ENCODE measurements at places on chromosomes 6 and 20.
A peak's percentile ranks its signal among the peaks of the same experiment; 100 is the strongest.

- no peak for DNase-seq
Observed at GRCh38 chr6:51112731-51113130, 294.1 kb downstream of the TFAP2B start.

DNA sequence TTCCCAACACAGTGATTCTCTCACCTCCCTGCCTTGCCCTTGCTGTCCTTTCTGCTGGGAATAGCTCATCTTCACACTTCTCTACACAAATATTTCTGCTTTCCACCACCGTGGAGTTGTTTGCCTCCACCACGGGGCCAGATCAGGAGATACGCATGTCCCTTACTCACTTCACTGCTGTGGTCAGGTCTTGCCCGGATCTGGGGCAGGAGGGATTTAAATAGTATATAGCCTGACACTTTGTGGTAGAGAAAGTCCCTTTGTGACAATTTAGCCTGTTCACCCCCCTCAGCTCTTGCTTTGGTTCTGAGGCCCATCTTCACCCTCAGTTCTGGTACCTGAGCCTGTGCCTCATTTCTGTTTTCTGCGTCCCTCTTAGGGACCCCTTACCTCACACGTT lies 92.6 kb upstream of the PREP start:
- DNase-seq: no peak

DNA sequence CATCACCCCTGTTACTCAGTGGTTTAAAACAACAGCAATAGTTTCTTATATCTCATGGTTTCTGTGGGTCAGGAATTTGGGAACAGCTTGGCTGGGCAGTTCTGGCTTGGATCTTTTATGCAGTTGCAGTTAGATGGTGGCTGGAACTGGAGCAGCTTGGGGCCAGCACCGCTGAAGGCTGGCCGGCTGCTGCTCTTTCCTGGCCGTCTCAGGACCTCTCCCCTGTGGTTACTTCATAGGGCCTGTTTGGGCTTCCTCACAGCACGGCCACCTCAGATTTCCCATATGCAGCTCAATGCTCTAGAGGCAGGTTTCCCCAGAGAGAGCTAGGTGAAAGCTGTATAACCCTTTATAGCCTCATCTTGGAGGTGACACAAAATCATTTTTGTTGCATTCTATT lies 15.6 kb downstream of the PKIG start:
- no peak for DNase-seq

DNA sequence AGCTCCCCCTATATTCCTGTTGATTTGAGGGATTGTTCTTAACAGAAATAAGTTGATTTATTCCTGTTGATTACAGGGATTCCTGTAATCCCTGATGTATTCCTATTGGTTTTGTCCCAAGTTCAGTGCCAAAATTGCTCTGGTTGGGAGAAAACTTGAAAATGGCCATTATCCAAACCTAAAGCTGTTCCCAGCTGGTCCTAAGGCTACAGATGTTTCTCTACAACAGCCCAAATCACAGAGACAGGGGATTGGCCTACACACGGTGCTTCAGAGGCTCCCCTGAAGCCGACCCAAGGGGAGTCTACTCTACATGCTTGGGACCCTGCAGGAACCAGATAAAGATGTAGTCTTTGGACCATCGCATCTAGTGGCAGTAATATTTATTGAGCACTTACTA lies 99.0 kb upstream of the AKAP12 start:
- no peak for DNase-seq

DNA sequence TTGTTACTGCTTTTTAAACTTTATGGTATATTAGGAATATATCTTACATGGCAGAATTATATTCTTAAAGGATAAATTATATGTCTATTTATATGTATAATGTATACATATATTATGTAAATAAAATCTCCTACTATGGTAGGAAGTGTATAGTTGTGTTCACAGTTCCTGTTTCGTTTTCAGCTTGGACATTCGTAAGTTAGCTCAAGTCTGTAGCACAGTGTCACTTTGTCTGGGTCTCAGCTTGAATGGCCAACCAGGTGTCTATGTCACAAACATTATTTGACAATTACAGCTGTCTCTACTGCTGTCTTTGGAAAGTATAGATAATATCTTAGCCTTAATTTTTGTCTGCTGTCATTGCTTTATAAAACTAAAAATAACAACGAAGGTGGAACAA lies 303.9 kb downstream of the CDKAL1 start:
- no peak for DNase-seq

DNA sequence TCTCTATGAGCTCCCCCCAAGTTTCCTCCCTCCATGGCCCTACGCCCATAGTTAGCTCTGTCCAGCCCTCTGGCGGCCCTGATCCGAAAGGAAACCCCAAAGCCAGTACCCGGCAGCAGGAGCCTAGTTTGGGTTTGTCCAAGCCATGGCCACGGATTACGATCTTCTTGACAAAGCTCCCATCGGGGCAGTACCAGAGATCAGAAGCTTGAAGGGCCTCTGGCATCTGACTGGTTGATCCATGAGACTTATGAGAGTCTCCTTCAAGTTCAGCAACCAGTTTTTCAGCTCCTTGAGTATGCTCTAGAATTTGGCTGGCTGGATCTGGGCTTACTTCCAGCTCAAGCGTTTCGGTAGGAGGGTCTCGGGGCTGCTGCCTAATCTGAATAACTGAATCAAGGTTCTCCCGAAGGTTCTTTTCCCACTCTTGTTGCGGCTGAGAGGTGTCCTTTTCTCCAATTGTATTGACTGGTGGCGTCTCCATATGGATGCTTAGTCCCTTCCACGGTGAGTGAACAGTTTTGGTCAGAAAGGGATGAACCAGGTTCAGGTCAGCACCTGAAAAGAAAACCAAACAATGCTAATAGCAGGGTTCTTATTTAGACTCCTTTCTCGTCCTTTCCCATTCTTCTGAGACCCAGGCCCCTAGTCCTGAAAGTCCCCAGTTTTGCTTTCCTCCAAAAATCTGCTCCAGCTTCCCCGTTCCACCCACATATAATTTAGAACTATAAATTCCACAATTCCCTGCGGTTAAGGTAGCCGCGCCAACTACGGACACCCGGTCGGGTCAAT lies 595 bp downstream of the FKBPL start:
- DNase-seq: no peak

- DNase-seq: peak; percentile 73
Observed at GRCh38 chr6:98932381-98932780, 15.4 kb downstream of the FBXL4 start.

GRCh38 chr6:119231394-119231793 lies 118.2 kb downstream of the MAN1A1 start:
- DNase-seq: no peak

DNA sequence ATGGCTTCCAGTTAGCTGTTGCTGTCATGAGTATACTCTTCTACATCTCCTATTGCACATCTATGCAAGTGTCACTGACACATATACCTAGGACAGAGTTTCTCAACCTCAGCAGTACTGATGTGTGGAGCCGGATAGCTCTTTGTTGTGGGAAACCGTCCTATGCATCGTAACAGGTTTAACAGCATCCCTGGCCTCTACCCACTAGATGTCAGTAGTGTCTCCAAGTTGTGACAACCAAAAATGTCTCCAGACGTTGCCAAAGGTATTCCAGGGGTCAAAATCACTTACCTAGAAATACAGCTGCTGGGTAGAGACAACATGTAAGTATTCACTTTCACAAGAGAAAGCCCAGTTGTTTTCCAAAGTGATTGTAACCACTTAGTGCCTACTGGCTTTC lies 637.6 kb downstream of the RNF144B start:
- DNase-seq: peak; percentile 46

GRCh38 chr20:17273717-17274116 lies 46.9 kb downstream of the PCSK2 start:
- peak; percentile 8 for DNase-seq

- DNase-seq: no peak
Observed at GRCh38 chr6:117389227-117390057, 36.3 kb downstream of the ROS1 start.

- DNase-seq: no peak
Observed at GRCh38 chr6:84269947-84270733, 42.7 kb upstream of the CEP162 start.

- no peak for DNase-seq
Observed at GRCh38 chr6:46473881-46474280, 17.4 kb downstream of the RCAN2 start.

- DNase-seq: no peak
Observed at GRCh38 chr20:688809-689212, 13.2 kb upstream of the SCRT2 start.

GRCh38 chr6:157561929-157562810 lies 181.2 kb downstream of the ZDHHC14 start:
- no peak for DNase-seq

DNA sequence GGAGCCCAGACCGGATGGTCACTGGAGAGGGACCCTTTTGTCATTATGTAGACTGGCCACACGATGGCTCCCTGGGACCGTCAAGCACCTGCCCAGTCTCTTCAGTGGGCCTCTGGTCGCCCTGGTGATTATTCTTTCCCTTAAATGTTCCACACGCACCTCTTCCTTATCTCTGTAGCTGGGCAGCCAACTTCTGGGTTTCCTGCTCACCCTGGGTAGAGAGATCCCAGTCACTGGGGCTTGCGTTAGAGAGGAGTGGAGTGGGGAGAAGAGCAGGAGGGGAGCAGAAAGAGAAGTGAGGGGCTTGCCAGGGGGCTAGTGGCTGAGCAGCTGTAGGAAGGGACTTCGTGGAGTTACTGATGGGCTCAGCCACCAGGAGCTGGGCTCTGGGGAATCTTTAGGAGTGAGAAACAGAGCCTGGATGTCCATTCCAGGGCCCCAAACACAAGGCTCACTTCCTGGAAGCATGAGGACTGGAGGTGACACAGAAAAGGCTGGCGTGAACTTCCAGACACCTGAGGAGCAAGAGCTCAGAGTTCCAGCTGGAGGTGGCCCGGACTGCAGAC lies 150.1 kb downstream of the DHX35 start:
- peak; percentile 38 for DNase-seq

DNA sequence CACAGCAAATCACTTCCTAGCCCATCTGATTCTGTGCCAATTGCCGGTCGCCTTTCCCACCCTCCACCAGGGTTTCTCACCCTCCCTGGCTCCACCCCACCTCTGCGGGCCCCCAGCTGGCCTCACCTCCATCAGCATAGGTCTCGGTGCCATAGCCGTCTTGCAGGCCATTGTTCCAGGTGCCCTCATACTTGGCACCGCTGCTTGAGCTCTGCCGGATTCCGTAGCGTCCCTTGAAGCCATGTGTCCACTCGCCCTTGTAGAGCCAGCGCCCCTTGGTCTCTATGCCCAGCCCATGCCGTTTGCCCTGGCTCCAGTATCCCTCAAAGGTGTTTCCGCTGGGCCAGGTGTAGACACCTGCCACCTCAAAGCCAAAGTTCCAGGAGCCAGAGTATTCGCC lies 787 bp downstream of the JPH2 start:
- DNase-seq: no peak

DNA sequence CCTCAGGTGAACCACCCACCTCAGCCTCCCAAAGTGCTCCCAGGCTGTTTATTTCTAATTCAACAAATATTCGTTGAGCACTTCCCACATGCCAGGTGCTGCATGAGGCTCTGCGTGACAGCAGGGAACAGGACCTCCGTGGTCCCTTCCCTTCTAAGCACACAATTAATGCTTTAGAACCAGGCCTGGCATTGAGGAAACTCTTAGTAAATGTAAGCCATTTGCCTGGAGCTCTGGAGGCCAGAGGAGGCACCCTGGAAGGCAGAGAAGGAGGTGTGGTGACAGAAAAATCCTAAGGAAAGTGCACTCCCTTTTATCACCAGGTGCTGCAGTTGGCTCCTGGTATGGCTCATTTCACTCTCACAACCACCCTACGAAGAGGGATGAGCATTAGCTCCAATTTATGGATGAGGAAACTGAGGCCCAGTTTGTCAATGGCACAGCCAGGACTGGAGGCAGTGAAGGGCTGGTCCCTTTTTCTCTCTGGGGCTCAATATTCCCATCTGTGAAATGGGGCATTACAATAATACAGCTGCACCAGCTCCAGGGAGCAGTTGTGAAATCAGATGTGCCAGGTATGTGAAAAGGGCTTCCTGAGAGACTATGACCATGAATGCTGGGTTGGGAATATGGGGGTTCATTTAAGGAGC lies 8.1 kb upstream of the ID1 start:
- no peak for DNase-seq

DNA sequence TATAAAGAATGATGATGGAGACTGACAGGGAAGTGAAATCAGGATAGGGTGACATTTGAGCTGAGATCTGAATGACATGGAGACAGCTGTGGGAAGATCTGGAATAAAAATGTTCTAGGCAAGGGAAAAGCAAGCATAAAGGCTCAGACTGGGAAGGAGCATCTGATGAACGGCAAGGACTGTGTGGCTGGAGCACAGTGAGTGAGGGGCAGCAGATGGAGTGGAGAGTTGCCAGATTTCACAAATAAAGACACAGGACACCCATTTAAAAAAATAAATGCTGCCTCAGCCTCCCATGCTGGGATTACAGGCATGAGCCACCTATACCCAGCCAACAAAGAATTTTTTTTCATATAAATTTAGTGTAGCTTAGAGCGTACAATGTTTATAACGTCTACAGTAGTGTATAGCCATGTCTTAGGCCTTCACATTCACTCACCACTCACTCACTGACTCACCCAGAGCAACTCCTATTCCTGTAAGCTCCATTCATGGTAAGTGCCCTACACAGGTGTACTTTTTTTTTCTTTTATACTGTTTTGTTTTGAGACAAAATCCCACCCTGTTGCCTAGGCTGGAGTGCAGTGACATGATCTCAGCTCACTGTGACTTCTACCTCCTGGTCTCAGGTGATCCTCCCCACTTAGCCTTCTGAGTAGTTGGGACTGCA lies 2.4 kb upstream of the ZBTB24 start:
- DNase-seq: no peak

GRCh38 chr6:142850679-142851423 lies 94.1 kb downstream of the HIVEP2 start:
- no peak for DNase-seq

GRCh38 chr6:80179695-80180094 lies 73.2 kb downstream of the BCKDHB start:
- no peak for DNase-seq

DNA sequence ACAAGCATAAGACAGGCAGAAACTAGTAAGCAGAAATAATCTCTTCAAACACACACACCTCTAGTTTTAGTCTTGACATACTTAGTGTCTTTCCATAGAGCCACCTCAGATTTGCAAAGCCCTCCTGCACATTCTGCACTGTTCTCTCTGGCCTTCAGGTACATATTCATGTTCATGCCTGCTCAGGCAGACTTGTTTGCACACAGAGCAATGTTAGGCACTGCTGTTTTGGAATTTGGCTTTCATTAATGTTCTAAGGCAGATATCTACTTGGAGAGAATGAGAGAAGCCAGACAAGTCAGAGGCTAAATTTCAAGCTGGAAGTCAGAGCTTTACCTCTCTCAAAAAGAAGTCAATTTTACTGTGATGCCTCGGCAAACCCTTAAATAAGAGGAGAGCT lies 21.3 kb upstream of the DST start:
- no peak for DNase-seq

GRCh38 chr6:134564705-134565104 lies 246.8 kb upstream of the SGK1 start:
- DNase-seq: no peak

GRCh38 chr6:20755631-20756030 lies 221.4 kb downstream of the CDKAL1 start:
- no peak for DNase-seq

GRCh38 chr6:64988148-64988547 lies 718.9 kb downstream of the EYS start:
- no peak for DNase-seq
